CD4-positive, alpha-beta T cell treated with Interleukin-1 beta for 1 hour (primary cell): ENCODE measurements at places on chromosomes 2 and 18.

- DNase-seq, result no peak
Observed at GRCh38 chr2:236472720-236473495, 96.7 kb upstream of the ACKR3 start.

DNA sequence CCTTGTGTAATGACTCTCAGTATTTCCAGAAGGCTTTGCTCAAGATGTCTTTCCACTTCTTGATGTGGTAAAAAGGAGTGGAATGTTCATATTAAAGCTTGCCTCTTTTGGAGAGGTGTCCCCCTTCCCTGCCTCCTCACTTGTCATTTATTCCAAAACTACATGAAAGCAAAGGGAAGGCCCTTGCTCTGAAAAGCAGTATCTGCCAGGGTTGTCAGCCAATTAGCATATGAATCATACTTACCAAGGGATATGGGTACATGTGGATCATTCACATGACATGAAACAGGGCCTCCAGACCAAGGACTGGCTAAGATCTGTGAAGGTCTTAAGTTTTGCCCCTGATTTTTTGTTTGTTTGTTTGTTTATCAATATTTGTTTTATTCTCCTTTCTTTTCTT, 31.3 kb downstream of the ANXA4 start:
- no peak for DNase-seq

GRCh38 chr2:118925476-118925875, 16.5 kb upstream of the MARCO start:
- no peak for DNase-seq

GRCh38 chr2:128617661-128618060, 299.0 kb upstream of the HS6ST1 start:
- DNase-seq, result no peak

DNA sequence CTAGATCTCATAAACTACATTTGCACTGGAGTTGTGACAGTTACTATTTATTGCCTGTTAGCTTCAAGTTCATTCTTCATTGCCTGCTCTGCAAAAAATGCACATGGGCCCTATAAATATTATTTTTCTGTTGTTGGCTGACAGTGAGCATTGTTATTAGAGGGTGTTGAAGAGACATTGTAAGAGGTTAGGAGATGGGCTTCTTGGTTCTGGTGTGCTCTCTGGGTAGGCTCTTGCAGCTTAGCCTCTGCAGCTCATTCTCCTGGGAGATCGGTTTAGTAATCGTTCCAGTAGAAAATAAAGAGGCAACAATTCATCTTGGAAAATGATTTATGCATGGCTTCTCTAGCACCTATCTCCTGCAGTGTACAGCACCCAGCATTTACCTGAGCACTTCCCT, 113.8 kb upstream of the SCN7A start:
- no peak for DNase-seq

GRCh38 chr2:177403838-177404237, 11.3 kb downstream of the AGPS start:
- no peak for DNase-seq

DNA sequence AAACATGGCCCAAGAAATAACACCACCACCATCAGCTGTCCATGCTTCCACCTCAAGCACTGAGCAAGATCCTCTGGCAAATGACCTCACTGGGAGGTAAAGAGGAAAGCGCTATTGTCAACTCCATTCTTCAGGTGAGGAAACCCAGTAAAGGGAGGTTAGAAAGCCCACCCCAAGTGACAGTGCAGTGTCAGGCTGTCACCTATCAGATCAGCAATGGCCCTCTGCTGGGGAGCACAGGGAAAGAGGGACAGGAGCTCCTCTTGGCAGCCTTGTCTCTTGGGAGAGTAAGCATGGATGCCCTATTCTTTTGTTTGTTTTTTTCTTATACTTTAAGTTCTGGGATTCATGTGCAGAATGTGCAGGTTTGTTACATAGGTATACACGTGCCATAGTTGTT, 104.3 kb upstream of the DAPL1 start:
- no peak for DNase-seq

DNA sequence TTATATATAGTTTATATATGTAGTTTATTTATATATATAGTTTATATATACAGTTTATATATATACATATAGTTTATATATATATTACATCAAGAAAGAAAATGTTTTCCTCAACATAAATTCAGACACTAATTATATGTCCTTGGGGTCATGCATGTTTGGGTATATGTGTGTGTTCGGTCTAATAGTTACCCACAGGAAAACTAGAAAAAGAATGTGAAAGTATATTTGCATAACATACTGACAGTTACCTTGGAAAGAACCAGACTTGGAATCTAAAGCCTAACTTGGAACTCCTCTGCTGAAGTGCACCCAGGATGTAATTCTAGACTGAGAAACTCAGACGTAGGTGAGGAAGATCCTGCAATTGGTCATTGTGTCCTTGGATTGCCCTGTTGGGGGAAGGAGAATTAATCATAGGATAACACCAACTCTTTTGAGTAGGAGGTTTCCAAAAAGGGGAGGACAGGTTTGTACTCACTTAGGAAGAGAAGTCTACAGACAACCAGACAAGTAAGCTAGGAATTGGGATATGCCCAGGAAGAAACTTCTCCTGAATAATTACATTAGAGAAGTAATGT, 8.9 kb upstream of the SLC25A12 start:
- DNase-seq, result no peak

DNA sequence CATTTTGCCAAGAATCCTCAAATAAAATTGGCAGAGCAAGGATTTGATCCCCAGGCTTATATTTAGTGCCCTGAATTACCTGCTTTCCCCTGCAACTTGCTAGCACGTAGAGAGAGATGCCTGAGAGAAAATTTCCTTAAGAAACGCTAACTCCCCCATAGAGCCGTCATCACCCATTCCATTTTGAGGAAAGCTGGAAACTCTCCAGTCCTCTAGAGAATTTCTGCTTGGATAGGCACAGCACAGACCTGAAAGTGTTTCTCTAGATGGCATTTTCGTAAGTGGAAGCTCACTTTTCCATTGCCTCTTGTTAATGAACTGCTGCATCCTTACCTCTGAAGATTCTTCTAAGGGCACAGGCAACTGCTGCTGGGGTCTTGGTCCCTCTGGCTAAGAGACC, 277.8 kb upstream of the SIX2 start:
- no peak for DNase-seq

- DNase-seq, result no peak
Observed at GRCh38 chr2:31294196-31294595, 60.2 kb downstream of the EHD3 start.

- no peak for DNase-seq
Observed at GRCh38 chr2:172213116-172213860, 110.6 kb upstream of the DLX2 start.

DNA sequence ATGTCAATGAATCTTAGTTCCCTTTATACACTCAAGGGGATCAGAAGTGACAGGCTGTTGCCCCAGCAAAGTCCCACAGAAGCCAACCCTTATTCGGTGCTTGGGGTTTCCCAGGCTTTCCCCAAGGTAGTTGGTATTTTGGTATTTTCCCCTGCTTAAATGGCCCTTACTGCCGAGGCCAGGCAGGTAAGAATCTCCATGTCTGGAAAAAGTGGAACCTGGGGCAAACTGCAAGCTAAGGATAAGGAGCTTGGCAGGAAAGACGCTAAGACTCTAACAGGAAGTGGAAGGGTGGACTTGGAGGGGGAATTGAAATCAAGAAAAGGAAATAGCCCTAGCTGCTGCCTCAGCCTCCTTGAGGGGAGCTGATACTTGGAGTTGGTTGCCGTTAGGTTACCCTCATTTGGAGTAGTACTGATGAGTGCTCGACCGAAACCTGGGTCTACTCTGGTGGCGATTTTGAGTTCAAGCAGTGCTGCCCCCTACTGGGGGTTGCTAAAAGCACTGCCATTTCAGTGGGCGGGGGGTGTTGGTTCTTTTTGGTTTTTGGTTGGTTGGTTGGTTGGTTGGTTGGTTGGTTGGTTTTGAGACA, 3.3 kb upstream of the GPBAR1 start:
- peak; percentile 80 for DNase-seq

DNA sequence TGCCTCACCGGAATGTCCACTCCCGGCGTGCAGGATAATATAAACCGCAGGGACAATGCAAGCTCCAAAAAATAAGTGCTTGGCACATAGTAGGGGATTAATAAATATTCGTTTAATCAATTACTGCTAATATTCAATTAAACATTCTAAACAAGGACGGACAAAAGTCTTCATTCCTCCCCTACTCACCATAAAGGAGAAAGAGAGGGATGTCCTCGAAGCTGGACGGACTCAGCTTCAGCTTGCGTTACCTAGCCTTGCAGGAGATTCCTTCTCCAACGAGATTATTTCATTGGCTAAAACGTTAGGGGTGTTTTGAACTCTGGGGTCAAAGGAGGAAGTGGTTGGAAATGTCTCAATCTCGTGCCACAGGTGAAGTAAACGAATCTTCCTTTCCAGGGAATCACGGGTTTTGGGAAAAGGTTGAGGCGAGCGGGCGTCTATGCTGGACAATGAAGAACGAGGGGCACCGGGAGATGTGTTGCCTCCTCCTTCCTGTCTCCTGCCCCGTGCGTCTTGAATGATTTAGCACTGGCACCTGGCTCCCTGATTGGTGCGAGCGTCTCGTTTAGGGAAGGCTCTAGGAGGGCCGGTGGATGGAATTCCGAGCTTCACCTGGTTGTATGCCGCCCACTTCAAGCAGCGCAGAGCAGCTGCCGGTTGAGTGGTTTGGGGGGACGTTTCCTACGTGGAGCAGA, 2.0 kb upstream of the GAD1 start:
- no peak for DNase-seq

- DNase-seq, result no peak
Observed at GRCh38 chr2:152942940-152943440, 224.6 kb downstream of the ARL6IP6 start.

GRCh38 chr2:70988151-70988550, 6.5 kb downstream of the TEX261 start:
- DNase-seq, result no peak

DNA sequence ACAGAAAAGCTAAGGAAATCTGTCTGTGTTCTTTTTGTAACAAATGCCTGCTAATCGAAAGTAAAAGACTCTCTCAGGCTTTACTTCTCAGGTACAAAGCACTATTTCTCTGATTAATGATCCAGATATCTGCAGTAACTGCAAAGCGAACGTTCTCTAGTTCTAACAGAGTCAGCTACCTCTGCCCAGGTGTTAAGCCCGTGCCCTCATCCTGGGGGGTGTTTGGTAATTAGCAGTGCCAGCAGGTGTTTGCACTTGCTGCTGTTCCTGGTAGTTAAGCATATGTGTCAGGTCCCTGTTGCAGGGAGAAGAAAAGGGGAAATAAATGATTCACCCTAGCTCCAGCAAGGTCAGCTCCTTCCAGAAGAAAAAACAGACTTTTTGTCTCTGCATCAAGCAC, 58.8 kb upstream of the CRIM1 start:
- no peak for DNase-seq

- DNase-seq, result no peak
Observed at GRCh38 chr2:109715313-109715805, 78.7 kb upstream of the RGPD5 start.

GRCh38 chr2:70991742-70992141, 2.9 kb downstream of the TEX261 start:
- DNase-seq, result no peak

DNA sequence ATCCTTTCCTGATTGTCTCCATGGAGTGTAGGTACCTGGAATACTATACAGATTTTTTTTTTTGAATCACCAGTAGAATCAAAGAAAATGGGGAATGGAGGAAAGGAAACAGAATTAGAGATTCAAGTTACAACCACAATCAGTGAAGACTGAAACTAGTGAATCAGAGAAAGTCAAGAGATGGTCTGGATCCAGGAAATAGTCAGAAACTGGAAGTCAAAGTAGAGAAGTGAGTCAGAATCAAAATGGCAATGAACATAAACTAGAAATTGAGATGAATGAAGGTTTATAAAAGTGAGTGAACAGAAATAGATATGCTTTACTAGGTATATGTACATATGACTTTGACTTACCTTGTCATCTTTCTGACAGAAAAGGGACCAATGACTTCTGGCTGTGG, 579.0 kb downstream of the PLCL1 start:
- DNase-seq, result no peak

DNA sequence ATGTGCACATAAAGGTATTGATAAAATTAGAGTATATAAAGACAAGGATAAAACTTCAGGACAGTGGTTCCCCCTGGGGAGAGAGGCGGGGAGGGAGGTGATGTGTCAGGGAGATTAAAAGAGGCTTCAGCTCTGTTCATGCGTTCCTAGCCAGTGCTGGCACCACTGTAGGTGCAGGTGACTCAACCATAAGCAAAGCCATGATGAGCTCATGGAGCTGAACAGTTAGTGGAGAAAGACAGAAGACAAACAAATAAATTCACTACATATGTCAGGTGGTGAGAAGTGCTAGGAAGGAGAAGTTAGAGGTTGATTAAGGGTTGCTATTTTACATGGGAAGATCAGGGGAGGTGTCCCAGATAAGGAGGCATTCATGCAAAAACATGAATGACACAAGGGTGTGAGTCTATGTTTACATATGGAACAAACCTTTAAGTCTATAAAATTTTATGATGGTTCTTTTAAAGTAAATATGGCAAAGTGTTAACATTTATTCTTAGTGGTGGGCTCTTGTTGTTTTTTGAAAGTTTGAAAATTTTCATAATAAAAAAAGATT, 136.0 kb downstream of the ANKRD44 start:
- DNase-seq, result no peak

DNA sequence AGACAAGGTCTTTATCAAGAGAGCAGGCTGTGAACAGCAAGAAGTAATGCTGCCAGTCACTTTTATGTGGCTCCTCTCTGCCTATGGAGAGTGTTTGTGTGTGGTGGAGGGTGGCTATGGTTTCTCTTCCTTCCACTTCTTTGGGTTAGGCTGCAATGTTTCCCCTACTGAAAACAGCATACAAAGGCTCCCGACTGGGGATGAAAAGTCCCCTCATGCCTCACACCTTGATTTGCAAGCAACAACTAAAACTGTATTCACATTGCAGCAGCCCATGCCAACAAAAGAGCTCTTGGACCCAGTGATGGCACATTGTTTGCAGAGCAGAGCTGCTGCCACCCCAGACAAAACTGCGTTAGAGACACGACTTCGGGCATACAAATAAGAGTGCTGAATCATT, 301.6 kb downstream of the SLC8A1 start:
- no peak for DNase-seq

DNA sequence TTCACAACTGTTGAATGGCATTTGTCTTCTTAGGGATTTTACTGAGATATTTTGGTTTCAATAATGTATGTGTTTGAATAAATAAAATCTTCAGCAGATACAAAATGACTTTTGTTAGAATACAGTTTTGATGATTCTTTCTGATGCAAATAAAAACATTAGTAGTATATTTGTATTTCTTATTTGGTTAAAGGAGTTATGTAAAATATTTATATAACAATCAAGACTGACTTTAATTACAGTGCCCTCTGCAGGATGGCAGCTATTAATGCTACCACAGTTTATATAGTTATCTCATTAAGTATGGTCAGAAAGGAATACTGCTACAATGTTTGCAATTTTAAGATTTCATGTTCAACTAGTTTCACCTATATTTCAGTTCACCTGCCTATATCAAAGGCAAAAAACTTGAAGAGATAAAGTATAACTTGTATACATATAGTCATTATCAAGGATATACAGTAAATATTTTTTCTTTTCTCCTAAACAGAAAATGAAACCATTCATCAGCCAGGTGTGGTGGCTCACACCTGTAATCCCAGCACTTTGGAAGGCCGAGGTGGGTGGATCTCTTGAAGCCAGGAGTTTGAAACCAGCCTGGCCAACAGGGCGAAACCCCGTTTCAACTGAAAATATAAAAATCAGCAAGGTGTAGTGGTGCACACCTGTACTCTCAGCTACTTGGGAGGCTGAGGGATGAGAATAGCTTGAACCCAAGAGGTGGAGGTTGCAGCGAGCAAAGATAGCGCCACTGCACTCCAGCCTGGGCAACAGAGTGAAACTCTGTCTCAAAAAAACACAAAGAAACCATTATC, 19.8 kb downstream of the ARL5A start:
- DNase-seq, result no peak

GRCh38 chr2:203886661-203887151, 19.1 kb downstream of the CTLA4 start:
- no peak for DNase-seq
